ENCODE measurements at places on chromosomes 3 and 15. TPM values are rescaled to one million over a fixed set of nuclear protein-coding genes. Genes with fewer than 3 reads are reported as not detected.

The ADAMTS9 gene
- 14.7 TPM for total RNA-seq

The ARRDC4 gene
- total RNA-seq: 11.8 TPM

The COX5A gene
- total RNA-seq: 1,257 TPM

The NME9 gene
- total RNA-seq: not detected

The PLSCR5 gene
- total RNA-seq: not detected

The PODXL2 gene
- 1.7 TPM for total RNA-seq

The ARL8B gene
- 66.7 TPM for total RNA-seq

DNA sequence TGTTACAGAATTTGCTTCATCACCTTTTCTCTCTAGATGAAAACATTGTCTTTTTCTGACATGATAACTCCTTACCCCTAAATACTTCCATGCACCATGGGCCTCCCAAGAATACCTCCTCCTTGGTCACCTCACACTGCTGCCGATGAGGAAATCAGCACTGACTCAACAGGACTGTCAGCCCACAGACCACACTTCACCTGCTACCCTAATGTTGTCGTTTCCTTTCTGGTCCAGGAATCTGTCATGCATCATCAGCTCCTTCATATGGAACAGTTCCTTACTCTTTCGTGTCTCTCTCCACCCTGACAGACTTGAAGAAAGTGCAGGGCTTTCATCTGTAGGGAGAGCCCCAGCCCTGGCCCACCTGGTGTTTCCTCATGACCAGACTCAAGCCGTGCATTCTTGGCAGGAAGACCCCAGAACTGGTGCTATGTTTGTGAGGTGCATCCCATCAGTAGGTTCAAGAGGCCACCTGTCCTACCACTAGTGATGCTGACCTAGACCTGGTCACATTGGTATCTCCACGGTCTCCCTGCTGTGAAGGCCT, 41.1 kb upstream of the PLXNA1 start:
- DNase-seq: no peak
- H3K27me3 ChIP-seq: no peaks in the 10 kb centered on the region
- H3K27ac ChIP-seq: no peak overlapping the region
- H3K4me3 ChIP-seq: no peak overlapping the region
- H3K36me3 ChIP-seq: no peaks in the 10 kb centered on the region
- H3K4me1 ChIP-seq: peaks cover 32% of the 10 kb centered on the region

DNA sequence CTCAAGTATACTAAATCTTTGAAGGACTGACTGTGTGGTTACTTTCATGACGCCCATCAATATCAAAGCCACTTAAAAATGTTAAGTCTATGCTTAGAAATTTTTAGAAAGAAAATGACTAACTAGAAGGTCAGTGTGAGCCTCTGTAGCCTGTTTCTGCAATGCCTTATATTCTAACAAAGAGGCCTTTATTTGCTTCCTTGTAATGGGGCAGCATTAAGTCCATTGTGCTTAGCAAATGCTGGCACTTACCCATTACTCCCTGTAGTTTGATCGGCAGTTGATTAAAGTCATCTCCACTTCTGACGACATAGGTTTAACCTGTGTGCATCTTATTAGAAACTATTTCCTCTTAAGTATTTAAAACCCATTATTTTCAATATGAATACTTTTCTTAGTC, 91.6 kb upstream of the FAM98B start:
- H3K4me1 ChIP-seq: no peaks in the 10 kb centered on the region
- H3K36me3 ChIP-seq: no peaks in the 10 kb centered on the region
- H3K27ac ChIP-seq: no peak overlapping the region

DNA sequence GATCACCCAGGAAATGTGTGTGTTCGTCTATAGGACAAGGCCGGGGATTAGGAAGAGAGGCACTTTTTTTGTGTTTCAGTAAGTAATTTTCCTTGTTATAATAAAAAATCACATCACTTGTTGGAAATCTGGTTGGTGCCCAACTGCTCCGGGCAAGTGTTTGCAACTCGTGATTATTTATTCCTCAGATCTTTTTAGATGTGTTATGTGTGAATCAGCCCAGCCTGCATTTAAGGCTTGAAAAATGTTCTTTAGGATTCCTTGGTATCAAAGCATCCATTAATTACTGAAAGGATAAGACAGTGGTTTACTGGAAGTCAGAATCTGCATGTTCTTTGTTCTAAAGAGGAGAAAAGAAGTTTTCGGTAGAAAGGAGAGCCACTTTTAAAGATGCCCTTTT, 345.6 kb downstream of the FEZF2 start:
- peaks cover 41% of the 10 kb centered on the region for H3K4me1 ChIP-seq
- no peak overlapping the region for H3K4me3 ChIP-seq
- H3K27me3 ChIP-seq: no peaks in the 10 kb centered on the region
- no peak for DNase-seq

GRCh38 chr15:97545799-97546198, 414.7 kb upstream of the ARRDC4 start:
- H3K36me3 ChIP-seq: no peaks in the 10 kb centered on the region
- H3K27me3 ChIP-seq: no peaks in the 10 kb centered on the region
- H3K4me1 ChIP-seq: no peaks in the 10 kb centered on the region
- H3K4me3 ChIP-seq: no peak overlapping the region

DNA sequence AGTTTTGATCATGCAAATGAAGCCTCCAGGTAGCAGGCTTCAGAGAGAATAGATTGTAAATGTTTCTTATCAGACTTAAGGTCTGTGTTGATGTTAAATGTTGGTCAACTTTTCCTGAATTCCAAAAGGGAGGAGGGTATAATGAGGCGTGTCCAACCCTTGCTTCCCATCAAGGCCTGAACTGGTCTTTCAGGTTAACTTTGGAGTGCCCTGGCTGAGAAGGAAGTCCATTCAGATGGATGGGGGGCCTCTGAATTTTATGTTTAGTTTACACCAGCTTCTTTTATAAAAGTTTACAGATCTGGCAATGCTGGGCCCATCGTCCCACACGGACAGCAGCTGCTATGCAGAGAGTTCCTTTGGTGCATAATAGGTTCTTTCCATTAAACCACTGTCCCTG, 8.9 kb downstream of the CCDC13 start:
- no peak for DNase-seq
- H3K27me3 ChIP-seq: no peaks in the 10 kb centered on the region
- H3K36me3 ChIP-seq: no peaks in the 10 kb centered on the region
- no peaks in the 10 kb centered on the region for H3K4me1 ChIP-seq
- no peak overlapping the region for H3K27ac ChIP-seq

- DNase-seq: no peak
- no peaks in the 10 kb centered on the region for H3K27me3 ChIP-seq
- peaks cover 81% of the 10 kb centered on the region for H3K4me1 ChIP-seq
- peak overlapping the region; percentile 81 for H3K4me3 ChIP-seq
Observed at GRCh38 chr15:78875107-78875914, 2.6 kb downstream of the MORF4L1 start.

DNA sequence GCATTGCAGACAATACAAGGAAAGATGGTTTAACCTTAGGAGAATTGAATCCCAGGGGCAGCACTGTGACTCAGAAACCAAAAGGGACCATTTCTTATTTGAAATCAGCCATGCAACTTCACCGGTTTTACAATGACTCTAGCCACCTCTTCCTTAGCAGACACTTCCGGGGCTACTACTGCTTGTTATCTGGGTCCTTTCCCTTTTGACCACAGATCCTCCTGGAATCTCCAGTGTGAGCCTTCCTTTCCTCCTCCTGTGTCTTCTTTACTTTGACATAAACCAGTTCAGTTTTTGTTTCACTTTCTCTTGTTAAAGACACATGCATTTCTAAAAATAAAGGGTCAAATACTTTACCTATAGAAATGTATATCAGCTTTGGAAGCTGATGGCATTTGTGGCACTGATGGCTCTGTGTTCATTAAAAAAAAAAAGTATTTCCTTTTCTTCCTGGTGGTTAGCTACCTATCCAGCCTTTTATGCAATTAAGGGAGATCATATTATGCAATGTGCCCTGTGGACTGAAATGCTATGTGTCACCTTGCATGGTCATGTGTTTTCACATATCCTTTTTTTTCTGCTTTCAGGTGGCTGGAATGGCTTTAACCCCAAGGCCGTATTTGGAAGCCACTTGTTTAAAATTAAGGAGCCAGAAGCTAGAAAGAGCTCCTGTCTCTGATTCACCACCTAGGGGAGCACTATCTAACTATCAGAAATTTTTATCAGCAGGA, 296.2 kb downstream of the CHL1 start:
- H3K4me1 ChIP-seq: no peaks in the 10 kb centered on the region
- no peak overlapping the region for H3K27ac ChIP-seq
- no peak for DNase-seq

GRCh38 chr3:119098619-119099222, 47.2 kb upstream of the TEX55 start:
- no peak for DNase-seq
- H3K4me3 ChIP-seq: no peak overlapping the region
- no peaks in the 10 kb centered on the region for H3K27me3 ChIP-seq

DNA sequence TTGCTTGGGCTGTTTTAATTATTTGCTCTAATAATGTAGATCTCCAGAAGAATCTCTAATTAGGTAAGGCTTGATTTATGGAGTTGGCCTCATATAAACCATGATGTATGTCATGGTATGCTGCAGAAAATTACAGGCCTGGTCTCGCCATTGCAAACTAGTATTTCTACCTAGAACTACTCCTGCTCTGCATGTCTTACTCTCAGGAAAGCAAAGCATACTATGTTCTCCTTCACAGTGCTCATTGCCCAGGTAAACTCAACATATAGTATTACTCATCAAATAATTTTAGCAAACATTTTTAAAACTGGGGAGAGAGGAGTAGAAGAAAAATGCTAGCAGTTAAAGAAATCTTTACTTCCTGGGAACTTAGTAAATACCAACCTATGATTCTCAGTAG, 90.7 kb downstream of the FILIP1L start:
- DNase-seq: no peak
- H3K4me1 ChIP-seq: peaks cover 30% of the 10 kb centered on the region
- H3K4me3 ChIP-seq: no peak overlapping the region
- H3K27me3 ChIP-seq: no peaks in the 10 kb centered on the region

- H3K27ac ChIP-seq: no peak overlapping the region
- no peak overlapping the region for H3K4me3 ChIP-seq
- no peaks in the 10 kb centered on the region for H3K4me1 ChIP-seq
- DNase-seq: peak; percentile 25
- no peaks in the 10 kb centered on the region for H3K27me3 ChIP-seq
Observed at GRCh38 chr15:28021281-28022039, 77.7 kb downstream of the OCA2 start.

GRCh38 chr3:32972482-32973146, 21.2 kb downstream of the CCR4 start:
- H3K27ac ChIP-seq: no peak overlapping the region
- no peaks in the 10 kb centered on the region for H3K27me3 ChIP-seq
- no peaks in the 10 kb centered on the region for H3K36me3 ChIP-seq
- H3K4me3 ChIP-seq: no peak overlapping the region
- no peaks in the 10 kb centered on the region for H3K4me1 ChIP-seq
- DNase-seq: no peak

GRCh38 chr3:96900566-96900965, 86.2 kb downstream of the EPHA6 start:
- no peaks in the 10 kb centered on the region for H3K36me3 ChIP-seq
- no peak overlapping the region for H3K4me3 ChIP-seq
- H3K27me3 ChIP-seq: no peaks in the 10 kb centered on the region

DNA sequence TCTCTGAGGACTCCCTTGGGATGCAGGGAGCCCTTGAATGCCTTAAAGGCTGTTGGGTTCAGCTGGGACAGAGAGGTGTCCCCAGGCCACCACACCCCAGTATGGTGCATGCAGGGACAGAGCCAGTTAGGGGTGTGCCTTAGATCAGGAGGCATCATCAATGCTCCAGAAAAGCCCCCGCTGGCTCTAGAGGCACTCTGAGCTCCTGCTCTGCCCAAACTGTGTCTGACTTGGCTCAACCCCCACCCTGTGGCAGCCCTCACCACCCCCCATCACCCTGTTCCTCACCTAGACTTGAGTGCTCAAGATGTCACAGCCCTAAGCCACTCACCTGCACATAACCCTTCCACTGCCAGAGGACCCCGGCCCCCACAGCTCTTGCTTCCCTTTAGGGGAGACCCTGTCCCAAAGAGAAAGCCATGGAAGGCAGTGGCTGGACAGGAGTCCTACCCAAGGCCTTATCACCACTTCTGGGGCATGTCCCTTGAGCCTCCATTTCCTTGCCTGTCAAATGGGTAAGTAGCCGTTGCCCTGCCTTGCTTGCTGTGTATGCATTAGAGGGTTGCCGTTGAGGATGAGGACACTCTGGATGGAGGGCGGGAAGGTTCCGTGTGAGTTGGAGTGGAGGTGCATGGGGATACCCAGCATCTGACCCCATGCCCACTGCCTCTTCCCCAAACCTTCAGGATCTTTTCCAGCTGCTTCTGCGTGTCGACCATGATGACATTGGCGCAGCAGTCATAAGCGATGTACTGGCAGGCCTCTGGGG, 41.4 kb downstream of the ACSBG1 start:
- no peak for DNase-seq
- no peaks in the 10 kb centered on the region for H3K36me3 ChIP-seq
- H3K27ac ChIP-seq: no peak overlapping the region
- no peaks in the 10 kb centered on the region for H3K4me1 ChIP-seq

- H3K27me3 ChIP-seq: no peaks in the 10 kb centered on the region
- H3K4me1 ChIP-seq: peaks cover 34% of the 10 kb centered on the region
- DNase-seq: peak; percentile 68
Observed at GRCh38 chr15:74847432-74847831, 4.5 kb upstream of the ULK3 start.

- peaks cover 76% of the 10 kb centered on the region for H3K27me3 ChIP-seq
- no peak overlapping the region for H3K27ac ChIP-seq
- H3K4me3 ChIP-seq: no peak overlapping the region
- no peak for DNase-seq
Observed at GRCh38 chr3:68919000-68919399, 13.3 kb downstream of the TAFA4 start.

Measured in left ventricle myocardium inferior (tissue), 1 donor.